AG08395 (cell line): ENCODE measurements at places on chromosomes 1 and 21.
A peak's percentile ranks its signal among the peaks of the same experiment; 100 is the strongest.

- no peak for DNase-seq
These were observed 1.9 kb downstream of the PLA2G2F start for GRCh38 chr1:20141001-20141400.

DNA sequence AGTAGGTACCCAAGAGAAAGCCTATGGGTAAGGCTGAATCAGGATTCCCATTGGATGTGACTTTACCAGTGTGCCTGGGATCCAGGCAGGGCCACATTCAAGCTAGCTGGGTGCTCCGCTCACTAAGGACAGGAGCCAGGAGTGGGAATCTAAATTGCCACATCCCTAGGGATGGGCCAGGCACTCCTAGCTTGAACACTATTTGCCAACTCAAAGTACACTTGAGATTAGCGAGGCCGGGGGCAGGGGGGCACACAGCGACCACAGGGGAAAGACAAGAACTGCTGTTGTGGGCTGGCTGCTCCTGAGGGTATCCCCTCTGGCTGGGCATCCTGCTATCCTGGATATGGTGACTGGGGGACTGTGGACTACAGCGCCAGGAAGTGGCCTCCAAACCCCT lies 4.3 kb downstream of the SLC45A3 start:
- no peak for DNase-seq

DNA sequence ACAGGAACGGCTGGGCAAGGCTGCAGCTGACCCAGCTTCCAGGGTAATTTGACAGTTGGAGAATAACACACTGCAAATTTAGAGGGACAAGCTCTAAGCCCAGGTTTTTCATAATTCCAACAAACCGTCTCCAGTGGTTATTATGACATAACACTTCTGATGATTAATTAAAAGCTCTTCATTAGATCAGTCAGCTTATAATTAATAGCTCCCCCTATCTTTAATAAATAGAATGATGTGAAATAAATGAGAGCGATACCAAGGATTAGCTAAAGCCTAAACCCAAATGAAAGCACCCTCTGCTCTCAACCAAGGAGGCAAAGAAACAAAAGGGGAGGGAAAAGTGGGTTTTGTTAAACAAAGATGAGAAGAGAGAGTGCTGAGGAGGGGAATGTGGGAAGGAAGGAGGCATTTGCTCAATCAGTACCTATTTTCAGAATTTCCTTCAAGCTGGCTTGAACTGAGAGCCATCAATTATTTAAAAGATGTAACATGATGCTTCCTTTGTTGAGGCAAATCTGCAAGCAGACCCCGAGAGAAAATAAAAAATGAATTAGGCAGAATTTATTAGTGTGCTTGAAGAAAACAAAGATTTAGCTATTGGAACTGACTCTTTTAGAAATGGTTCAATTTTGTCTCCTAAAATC lies 221.8 kb upstream of the ESRRG start:
- DNase-seq, result no peak

GRCh38 chr1:61132176-61132638 lies 49.8 kb downstream of the NFIA start:
- no peak for DNase-seq

DNA sequence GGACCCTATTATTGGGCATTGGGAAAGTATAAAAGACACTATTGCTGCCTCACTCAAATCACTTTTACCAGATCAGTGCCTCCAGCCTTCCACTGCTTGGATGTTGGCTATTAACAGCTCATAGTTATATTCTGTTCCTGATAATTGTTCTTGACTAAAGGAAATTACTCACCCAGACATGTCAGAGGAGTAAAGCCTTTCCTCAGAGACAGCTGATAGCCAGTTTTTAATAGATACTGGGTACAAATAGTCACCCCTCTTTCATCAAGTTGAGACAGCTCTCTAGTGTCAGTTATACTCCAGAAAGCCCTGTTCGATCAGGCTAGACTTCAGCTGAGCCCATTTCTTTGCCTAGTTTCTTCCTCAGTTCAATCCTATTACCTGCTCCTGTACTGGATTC lies 876.1 kb upstream of the B3GALT2 start:
- no peak for DNase-seq

DNA sequence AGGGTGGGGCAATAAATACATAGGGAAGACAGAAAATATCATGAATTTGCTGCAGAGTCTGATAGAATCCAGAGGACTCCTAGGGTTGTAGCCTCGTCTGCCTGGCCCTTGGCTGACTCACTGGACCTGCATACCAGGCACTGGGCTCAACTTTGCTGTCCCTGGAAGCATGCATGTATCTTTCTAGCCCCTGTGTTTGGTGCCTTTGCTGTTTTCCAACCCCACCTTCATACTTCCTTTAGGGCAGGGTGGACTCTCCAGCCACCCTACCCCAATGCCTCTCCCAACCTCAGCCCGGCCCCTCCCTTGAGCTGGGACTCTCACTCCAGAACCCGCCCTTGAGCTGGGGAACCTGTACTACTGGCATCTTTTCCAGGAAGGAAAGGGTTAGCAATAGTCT lies 1.2 kb downstream of the RAB25 start:
- no peak for DNase-seq

DNA sequence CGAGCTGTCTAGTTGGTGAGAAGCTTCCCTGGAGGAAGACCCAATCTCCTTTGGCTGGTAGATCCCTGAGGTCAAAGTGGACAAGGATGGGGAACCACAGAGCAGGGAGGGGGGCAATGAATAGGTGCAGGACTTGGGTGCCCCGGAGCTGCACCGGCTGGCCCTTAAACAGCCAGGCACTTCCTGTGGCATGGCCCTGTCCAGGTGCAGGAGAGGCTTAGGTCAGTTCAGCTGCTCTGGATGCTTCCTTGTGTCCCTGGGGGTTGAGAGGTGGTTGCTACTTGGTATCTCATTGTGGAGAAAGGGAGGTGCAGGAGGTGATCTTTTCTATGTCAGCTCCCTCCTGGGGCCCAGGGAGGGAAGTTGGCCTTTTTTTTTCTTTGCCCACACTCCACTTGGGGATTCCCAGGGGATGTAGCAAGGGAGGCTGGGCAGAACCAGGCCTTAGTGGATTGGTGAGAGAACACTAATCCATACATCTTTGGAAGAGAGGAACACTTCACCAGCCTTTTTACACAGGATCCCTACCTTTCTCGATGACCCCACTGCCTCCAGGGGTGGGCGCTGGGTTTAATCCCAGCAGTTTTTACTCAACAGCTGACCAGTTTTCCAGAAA lies 1.2 kb upstream of the ST3GAL3 start:
- no peak for DNase-seq

GRCh38 chr1:202162047-202162417 lies 1.6 kb upstream of the PTPN7 start:
- no peak for DNase-seq

DNA sequence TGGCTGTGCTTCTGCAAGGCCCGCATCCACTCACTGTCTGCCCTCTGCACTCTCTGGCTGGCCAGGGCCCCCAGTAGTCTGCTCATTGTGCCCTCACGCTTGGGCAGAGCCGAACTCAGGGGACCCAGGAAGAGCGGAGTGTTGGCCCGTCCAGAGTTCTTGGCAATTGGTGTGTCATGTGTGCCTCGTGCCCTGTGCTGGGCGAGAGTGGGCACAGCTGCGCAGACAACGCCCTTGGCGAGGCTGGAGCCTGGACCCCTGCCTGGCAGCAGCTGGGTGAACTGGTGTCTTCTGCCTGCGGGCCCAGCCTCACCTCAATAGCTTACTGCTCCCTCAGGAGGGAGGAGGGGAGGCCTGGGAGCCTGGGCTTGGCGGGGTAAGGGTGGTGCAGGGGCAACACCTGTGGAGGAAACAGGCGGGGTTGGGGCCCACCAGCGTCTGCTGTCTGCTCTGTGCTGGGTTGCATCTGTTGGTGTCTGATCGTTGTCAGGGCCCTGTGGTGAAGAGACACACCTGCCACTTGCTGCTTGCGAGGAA lies 2.1 kb downstream of the GUK1 start:
- DNase-seq, result no peak

GRCh38 chr1:233057836-233058235 lies 107.4 kb downstream of the NTPCR start:
- no peak for DNase-seq

- DNase-seq, result no peak
These were observed 91.0 kb upstream of the MAP1LC3C start for GRCh38 chr1:242089911-242090310.

DNA sequence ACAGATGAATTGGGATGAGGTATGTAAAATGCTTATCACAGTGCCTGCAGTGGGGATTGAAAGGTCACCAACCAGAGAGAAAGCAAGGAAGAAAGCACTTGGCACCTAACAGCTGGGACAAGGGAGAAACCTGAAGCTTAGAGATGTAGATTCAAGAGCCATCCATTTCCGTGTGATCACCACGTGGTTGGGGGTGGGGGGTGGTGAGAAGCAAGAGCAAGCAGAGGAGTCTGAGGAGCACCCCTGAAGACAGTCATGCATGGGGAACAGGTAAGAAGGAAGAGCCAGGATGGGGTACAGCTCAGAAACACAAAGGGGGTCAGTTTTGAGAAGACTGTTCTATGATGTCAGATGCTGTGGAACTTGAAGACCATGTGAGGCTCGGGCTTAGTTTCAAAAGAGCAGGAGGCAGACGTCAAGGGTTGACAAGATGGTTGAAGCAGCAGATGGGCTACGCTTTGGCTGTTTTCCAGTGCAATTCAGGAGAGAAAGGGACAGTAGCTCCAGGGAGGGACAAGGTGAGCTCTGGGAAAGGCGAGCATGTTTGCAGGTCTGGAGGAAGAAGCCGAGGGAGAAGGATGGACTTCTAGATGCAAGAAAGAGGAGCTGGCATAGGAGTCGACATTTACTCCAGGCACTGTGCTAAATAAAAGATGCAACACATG lies 17.4 kb downstream of the KANK4 start:
- no peak for DNase-seq

DNA sequence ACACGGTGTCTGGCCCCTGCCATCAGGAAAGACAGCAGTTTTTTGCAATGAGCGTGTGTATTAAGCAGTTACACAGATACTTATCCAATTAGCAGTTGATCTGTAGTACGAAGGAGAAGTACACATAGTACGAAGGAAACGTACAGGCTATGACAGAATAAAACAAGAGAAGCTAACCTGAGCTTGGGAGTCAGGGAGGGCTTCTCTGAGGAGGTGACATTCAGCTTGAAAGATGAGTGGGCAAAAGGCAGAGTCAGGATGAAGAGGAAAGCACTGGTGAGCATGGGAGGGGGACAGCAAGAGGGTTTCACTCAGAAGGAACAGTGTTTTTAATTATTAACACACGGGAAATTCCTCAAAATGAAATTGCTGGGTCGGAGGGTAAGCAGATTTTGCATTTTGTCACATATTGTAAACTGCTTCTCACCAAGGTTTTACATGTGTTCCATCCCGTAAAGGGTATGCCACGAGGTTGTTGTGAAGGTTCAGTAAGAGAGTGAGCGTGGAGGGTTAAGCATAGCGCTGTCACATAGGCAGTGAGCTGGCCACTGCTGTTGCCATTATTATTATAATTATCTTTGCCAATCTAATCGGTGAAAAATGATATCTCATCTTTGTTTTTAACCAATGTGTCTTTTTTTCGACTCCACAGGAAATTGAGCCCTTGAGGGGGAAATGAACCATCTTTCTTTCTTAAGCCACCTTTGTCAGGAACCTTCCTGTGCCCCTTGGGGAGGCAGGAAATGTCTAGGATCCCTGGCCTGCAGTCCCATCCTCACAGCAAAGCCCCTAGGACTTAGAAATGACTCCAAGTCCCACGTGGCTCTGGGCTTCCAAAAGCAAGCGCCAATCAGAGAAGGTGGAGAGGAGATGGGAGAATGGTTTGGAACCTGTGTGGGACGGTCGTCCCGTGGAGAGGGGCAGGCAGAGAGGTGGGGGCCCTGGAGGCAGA lies 47.3 kb upstream of the POU3F1 start:
- DNase-seq, result no peak

- peak; percentile 47 for DNase-seq
These were observed 924 bp downstream of the TMEM240 start for GRCh38 chr1:1539310-1540089.

GRCh38 chr1:162954824-162955223 lies 93.8 kb upstream of the CCDC190 start:
- DNase-seq, result no peak

GRCh38 chr21:39088831-39089380 lies 94.3 kb downstream of the PSMG1 start:
- peak; percentile 58 for DNase-seq

- DNase-seq, result peak; percentile 52
These were observed 4.0 kb downstream of the HAO2 start for GRCh38 chr1:119372503-119373086.

- DNase-seq, result no peak
These were observed 29.9 kb upstream of the EDN2 start for GRCh38 chr1:41514381-41514780.

DNA sequence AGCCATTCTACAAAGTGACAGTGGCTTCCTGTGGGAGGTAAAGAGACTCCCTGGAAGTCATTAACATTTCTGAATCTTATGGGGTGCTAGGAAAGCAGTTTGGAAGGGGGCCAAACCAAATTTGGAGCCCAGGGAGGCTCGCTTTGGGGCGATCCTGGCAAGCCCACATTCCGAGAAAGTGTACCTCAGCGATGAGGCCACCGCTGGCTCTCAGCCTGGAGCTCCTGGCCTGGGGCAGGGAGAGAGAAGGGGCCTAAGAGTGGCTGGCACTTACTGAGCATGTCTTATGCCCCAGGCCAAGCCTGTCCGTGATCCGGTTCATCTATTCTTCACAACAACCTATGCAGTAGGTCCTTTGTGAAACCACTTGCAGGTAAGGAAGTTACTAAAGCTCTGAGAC lies 98.8 kb downstream of the CCDC185 start:
- DNase-seq, result no peak

- DNase-seq, result no peak
These were observed 21.3 kb upstream of the TARBP1 start for GRCh38 chr1:234500269-234500668.

GRCh38 chr1:42957880-42958487 lies 684 bp downstream of the SLC2A1 start:
- peak; percentile 85 for DNase-seq

- peak; percentile 49 for DNase-seq
These were observed 4.4 kb upstream of the GBP4 start for GRCh38 chr1:89203166-89203565.

DNA sequence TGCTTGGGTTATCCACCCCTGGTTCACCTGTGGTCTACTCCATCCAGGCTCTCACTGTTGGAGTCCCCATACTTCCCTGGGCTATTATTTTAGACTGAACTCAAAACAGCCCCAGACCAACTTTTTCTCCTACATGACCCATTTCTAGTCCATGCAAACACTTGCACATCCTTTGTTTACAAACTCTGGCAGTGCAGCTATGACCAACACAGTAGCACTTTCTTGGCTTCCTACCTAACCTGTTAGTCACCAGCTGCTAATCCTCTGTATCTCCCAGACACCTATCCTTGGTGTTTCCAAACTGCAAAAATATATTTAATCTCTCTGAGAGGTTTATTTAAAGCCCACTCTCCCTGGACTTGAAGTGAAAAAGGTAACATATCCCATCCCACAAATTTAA lies 90.8 kb downstream of the DDAH1 start:
- peak; percentile 84 for DNase-seq

DNA sequence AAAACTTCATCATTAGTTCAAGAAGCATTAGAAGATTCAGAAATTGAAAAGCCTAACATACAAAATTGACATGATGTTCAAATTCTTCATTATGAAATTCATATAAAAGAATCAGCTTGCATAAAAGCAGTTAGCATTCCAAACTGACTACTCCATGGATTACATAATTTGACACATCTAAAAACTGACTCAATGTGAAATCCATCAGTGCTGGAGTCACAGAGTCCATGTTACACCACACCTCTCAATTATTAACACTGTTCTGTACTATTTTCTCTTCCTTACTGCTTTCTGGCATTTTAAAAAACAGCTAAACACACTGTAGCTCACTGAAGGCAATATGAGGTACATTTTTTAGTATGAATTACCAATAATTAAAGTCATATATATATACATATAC lies 28.0 kb downstream of the ARHGAP29 start:
- peak; percentile 46 for DNase-seq

GRCh38 chr1:84504580-84505492 lies 1.4 kb upstream of the SPATA1 start:
- DNase-seq, result peak; percentile 19
